ENCODE measurements at places on chromosomes 7 and 10. TPM values are rescaled to one million over a fixed set of nuclear protein-coding genes. Genes with fewer than 3 reads are reported as not detected.

TBRG4 gene
- total RNA-seq: 83.0 TPM

CH25H gene
- 0.25 TPM for total RNA-seq

HHEX gene
- total RNA-seq: 2.7 TPM

OR2F1 gene
- total RNA-seq: not detected

PON2 gene
- 39.9 TPM for total RNA-seq

RHEB gene
- 116 TPM for total RNA-seq

FRMD4A gene
- total RNA-seq: 43.3 TPM

PFKFB3 gene
- 30.8 TPM for total RNA-seq

NKX2-3 gene
- total RNA-seq: not detected

BLNK gene
- total RNA-seq: 1.3 TPM

BAIAP2L1 gene
- total RNA-seq: 2.0 TPM

SCD gene
- total RNA-seq: 13.2 TPM

FKBP6 gene
- not detected for total RNA-seq

Measured in left ventricle myocardium superior (tissue), 1 donor.